ENCODE measurements at places on chromosomes 3 and 15.

GRCh38 chr3:196251918-196252317 is 35.6 kb downstream of the SLC51A start:
- no peak for DNase-seq

DNA sequence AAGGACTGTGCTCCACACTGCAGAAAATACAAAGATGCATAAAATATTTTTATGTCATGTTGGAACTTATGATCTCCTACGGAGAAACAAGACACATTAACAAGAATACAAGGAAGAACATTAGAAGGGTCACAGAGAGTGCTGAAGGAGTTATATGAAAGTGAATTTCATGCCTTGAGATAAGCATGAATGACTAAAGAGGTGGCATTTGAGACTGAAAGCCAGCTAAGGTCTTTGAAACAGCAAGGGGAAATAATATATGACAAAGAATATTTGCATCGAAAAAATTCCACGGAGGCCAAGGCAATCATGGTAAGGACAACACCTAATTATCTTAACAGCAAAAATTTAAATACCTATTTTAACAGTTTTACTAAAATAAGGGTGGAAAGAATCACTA is 12.5 kb downstream of the GSK3B start:
- DNase-seq = no peak

DNA sequence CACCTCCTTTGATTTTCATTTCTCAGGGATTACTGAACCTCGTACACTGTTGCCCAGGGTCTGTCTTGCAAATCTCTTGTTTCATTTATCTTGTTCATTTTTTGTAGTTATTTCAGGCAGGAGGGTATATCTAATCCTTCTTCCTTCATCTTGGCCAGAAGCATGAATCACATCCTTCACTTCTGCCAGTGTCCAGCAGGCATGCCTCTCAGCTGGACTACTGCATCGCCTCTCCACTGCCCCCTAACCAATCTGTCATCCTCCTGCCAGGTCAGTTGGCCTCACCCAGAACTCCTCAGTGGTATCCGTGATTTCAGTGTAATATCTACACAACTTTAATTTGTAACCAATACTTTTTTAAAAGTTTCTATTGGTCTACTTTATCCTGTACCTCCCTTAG is 297.9 kb downstream of the GABRG3 start:
- no peak for DNase-seq

DNA sequence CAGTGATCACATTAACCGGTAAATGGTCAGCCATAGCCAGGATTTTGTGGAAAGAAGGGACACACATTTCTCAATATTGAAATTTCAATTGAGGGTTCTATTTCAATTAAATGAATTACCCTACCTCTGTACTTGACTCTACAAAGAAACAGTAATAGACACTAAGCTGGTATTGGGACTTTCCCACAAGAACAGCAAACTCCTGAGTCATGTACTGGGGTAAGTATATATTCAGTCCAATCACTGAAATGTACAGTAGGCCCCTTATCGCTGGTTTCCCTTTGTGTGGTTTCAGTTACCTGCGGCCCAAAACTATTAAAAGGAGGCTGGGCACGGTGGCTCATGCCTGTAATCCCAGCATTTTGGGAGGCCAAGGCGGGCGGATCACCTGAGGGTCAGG is 17.6 kb downstream of the ASB14 start:
- no peak for DNase-seq

- no peak for DNase-seq
Measured at GRCh38 chr15:40803688-40804087, 3.2 kb upstream of the ZFYVE19 start.

GRCh38 chr15:31869686-31870307 is 160.5 kb upstream of the CHRNA7 start:
- DNase-seq = no peak

DNA sequence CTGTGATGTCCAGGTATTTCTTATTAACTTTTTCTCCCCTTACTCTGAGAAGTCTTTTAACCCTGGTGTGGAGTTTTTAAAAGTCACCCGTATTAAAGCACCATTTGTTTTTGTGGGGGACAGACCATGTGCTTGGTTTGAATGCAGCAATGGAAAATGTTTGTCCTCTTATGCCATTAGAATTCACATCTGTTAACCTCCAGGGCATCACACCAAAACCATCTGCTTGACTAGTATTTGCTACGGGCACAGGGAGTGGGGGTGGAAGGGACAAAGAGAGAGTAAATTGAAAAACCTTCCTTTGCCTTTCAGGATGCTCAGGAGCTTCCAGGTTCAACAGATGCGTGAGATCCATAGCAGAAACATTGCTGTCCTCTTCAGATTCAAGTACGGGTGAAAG is 61.4 kb upstream of the GOLGA8B start:
- no peak for DNase-seq

- no peak for DNase-seq
Measured at GRCh38 chr15:60906146-60906674, 322.9 kb downstream of the RORA start.

DNA sequence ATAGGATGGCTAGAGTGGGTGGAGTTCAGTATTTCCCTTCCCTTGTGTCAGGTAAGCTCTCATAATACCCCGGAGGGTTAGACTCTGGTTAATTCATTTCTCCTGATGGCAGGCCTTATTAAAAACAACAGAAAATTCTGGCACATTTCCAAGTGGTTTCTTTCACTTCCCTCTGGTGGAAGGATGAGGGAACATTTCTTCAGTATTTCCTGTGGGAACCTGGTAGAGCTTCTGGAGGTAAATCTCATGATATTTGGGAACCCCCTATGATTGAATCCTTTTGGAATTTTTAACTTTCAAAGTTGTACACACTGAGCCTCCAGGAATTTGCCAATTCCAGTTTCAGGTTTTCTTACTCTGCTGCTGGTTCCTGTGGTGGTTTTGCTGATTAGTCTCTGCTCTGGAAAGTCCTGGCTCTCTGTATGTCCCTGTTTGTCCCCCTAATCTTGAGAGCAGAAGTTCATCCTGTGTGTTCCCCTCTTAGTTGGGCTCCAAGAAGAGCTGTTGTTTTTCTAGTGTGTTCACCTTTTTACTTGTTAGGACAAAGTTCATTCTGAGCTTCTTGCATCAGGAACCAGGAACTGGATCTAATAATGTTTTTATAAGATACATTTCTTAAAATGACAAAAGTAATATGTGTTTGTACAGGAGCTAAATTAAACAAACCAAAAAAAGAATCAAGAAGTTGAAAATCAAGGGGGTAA is 12.1 kb downstream of the CHRNA7 start:
- DNase-seq = no peak

GRCh38 chr15:52180851-52181450 is 10.2 kb downstream of the GNB5 start:
- no peak for DNase-seq

GRCh38 chr3:12840591-12841148 is 695 bp downstream of the RPL32 start:
- DNase-seq = no peak
